ENCODE measurements at places on chromosomes 7 and 10.

GRCh38 chr10:43308515-43308914 lies 41.6 kb upstream of the RASGEF1A start:
- DNase-seq: no peak

GRCh38 chr10:116948530-116948870 lies 56.5 kb downstream of the SHTN1 start:
- DNase-seq: no peak

DNA sequence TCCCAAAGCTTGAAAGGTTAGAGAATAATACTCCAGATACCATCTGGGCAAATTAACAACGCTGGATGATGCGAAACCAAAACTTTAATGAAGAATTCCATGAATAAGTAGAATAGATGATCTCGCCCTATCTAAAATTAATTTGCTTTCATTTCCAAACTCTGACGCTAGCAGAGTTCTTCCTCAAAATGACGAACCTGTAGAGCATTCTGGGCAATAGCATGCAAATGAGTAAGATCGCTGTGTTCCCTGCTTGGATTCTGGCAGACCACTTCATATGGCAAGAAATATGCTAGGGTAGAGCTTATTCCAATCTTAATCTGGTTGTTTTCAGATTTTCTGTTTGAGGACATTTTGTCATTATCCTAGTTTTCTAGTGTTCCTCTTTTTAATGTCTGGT lies 36.1 kb upstream of the SMNDC1 start:
- DNase-seq: no peak

DNA sequence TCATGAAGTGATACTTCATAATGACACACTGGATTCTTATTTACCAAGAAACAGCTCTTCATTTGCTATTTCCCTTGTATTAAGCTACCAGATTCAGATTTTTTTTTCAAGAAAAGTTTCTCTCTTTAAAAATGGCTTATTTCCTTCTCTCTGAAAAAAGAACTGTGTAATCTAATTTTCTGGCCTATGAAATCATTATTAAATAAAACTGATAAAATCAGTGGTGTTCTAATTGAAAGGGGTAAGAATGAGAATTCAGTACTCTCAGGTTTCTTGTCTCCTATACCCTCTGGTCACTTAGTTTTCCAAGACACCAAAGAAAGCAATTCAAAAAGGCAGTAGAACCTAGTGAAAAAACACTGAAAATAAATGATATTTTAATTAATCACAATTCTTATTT lies 10.3 kb downstream of the JMJD1C start:
- no peak for DNase-seq
